ENCODE measurements at places on chromosomes 1 and 21.

DNA sequence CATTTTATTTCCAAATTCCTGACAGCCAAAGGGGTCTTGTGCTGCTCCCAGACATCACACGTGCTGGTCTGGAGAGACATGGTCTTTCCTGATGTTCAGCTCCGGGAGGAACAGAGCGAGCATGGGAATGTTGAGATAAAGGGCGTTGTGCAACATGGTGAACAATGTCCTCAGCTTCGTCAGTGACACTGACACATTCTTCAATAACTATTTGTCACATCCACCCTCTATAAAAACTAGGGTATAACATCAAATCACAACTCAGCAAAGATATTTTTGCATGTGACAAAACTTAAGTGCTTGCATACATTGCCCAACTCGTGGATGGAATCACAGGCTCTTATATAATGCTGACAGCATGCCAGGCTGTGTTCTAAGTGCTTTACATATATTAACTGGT lies 42.4 kb upstream of the GRHL3 start:
- DNase-seq: no peak

DNA sequence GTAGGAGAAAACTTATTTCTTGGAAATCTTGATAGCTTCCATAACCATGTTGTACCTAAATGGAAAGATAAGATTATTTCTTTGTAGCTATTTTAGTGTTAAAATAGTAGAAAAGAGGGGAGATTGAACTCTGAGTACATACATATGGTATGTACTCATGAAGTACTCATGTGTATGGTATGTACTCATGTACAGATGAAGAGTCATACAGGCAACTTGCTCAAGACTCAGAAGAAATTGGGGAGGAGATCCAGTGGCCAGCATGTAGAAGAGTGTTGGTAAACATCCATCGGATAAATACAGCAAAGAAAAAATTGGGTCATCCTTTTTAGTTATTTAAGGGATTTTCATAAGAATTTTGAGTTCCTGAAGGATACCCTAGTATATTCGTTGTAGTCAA lies 29.0 kb downstream of the MDM4 start:
- DNase-seq: no peak

- no peak for DNase-seq
Observed at GRCh38 chr1:51861669-51862068, 16.9 kb downstream of the NRDC start.

DNA sequence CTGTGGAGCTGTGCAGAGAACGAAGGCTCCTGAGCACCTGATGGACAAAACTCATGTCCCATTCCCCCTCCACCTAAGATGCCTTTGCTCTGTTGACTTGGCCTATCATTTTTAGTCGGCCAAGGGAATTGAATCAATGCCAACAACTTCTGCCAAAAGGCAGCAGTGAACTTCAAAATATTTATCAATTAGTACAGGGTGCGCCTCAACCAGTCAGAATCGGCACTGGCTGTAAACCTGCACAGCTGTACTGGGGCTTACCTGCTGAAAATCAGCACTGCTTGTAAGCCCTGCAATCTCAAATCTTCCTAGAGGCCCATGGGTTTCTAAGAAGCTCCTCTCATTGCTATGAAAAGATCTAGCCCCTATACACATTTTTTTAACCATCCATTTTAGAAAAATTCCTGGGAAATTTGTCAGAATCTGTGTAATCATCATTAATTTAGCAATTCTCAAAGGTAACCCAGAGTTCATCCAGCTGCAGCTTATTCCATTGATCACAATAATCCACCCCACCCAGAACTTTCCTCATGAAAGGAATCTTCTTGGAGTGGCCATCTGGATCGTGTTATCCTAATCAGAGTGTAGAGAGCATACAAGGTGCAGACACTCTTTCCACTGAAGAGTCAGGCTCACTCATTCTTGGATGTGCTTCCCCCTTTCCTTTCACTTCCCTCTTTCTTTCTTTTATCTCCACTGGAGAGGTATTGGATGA lies 40.2 kb downstream of the ADAMTS1 start:
- no peak for DNase-seq

- DNase-seq: no peak
Observed at GRCh38 chr1:50527249-50527986, 104.2 kb upstream of the DMRTA2 start.

GRCh38 chr1:214581785-214582184 lies 21.2 kb upstream of the CENPF start:
- DNase-seq: no peak

GRCh38 chr1:172176206-172176605 lies 244.3 kb upstream of the C1orf105 start:
- no peak for DNase-seq

DNA sequence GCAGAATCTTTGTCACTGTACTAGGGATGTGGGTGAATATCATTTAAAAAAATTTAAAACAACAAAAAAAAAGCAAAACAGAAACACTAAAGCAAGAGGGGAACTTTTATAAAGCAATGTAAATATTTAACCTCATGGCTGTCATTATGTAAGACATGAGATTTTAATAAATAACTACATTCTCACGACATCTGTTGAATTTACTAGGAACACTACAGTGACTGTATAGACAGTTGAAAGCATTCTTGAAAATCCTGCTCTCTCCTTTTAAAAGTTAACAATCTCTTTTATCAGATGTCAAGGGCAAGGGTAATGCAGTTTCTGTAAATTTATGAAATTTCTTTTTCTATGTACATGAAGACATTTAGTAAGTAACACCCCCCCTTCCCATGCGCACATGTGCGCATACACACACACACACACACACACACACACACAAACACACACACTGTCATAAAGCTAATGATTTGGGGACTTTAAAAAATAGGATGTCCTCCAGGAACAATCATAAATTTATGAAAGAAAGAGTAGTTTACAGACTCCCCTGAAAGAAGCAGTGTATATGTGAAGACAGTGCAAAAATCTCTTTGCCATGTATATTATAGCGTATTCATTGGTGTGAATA lies 51.7 kb downstream of the PROX1 start:
- no peak for DNase-seq

DNA sequence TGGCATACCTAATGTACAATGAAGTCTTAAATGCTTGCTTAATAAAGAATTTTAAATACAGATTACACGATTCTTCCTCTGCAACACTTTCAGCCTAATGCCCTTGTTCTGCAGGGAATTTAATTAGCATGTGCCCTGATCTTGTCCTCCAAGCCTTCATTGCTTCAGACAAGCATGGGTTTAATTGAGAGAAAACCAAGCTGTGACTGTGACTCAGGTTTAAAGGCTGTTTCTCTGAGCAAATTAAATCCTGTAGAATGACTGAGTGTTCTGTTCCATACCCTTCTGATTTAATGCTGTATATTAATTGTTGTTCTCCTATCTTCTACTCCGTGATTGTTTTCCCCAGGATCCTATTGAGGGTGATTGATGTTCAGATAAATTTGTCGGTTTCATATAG lies 269.0 kb upstream of the PRMT6 start:
- no peak for DNase-seq

DNA sequence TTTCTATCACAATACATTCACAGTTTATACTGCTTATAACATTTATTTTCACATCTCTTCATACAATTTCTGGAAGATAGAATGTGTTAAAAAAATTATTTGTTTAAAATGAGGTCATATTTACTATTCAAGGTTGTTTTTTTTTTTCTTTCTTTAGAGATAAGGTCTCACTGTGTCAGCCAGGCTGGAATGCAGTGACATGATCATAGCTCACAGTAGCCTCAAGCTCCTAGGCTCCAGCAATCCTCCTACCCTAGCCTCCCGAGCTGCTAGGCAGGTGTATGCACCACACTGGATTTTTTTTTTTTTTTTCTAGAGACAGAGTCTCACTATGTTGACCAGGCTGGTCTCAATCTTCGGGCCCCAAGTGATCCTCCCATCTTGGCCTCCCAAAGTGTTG lies 19.0 kb upstream of the RNF11 start:
- no peak for DNase-seq

GRCh38 chr1:12460911-12461621 lies 156.9 kb downstream of the DHRS3 start:
- DNase-seq: no peak

- no peak for DNase-seq
Observed at GRCh38 chr1:15120251-15120945, 33.1 kb upstream of the TMEM51 start.

GRCh38 chr1:202752774-202753173 lies 42.5 kb upstream of the SYT2 start:
- no peak for DNase-seq

DNA sequence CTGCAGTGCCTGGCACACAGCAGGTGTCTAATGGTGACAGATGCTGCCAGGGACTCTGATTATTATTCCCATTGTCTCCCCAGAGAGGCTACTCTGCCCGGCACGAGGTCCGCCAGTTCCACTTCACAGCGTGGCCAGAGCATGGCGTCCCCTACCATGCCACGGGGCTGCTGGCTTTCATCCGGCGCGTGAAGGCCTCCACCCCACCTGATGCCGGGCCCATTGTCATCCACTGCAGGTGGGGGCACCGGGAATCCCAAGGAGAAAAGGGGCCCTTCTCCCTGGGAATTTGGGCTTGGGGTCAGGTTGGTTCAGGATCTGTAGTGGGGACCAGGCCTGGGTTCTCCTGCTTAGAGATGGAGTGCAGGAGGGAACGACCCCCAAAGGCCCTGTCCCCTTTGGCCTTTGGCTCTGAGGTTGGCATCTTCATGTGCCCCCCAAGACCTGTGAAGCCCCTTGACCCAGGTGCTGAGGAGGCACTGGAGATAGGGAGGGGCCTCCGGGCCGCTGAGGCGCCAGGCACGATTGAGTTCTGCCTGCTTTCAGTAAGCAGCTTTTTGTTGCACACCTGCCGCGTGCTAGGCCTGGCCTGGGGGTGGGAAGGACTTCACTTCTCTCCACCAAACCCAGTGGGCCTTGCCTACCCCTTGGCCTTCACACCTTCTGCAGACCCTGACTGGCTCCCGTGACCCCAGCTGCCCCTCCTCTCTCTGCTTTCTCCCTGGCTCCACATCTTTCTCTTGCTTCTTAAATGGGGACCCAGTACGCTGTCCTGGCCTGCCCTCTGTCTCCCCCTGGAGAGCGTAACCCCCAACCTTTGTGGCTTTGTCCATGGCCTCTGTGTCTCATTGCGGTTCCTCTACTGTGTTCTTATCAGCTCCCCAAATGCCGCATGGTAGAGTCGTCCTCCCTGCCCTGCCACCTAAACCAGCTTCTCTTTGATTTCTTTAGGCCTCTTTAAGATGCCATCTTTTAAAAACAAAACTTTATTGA lies 76.4 kb downstream of the PTPRU start:
- DNase-seq: no peak

DNA sequence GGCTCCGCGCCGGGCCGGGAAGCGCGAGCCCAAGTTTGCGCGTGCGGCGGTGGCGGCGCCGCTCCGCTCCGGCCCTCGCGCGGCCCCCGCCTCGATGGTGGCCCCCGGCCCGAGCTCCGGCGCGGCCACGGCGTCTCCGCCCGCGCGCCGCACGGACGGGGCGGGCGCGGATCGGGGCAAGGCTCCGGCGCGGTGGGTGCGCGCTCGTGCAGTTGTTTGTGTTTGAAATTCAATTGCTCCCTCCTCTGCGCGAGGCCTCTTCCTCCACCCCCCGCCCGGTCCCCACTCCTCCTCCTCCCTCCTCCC lies at the start of gene HDGF:
HDGF (minus strand) TSS at position 225 of the 306 bp plus-strand sequence. CDS start 246 bp downstream, outside the sequence.
- DNase-seq: no peak

DNA sequence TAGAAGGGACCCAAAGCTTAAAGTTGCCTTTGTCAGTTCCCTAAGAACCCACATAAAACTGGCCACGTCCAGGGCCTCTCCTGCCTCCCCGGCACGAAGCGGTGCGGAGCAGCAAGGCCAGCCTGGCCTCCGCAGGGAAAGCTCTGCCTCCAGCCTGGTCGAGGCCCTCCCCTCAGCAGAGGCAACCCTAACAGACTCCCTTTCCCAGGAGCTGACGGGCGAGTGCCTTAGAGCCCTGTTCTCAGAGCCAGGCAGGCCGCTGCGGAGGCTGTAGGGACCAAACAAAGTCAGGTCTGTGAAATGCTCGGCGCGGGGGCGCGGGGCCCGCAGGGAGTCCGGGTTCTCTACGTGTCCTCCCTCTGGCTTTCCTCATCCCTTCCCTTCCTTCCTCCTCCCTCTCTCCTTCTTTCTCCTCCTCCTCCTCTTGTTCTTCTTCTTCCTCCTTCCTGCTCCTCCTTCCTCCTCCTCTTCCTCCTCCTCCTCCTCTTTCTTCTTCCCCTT lies 40.7 kb downstream of the RIPK4 start:
- no peak for DNase-seq

- DNase-seq: no peak
Observed at GRCh38 chr1:4745560-4745959, 91.2 kb downstream of the AJAP1 start.

GRCh38 chr1:10639011-10639774 lies 157.3 kb downstream of the CASZ1 start:
- DNase-seq: no peak

GRCh38 chr1:174858301-174858700 lies 141.4 kb upstream of the CACYBP start:
- no peak for DNase-seq

- DNase-seq: no peak
Observed at GRCh38 chr1:226611301-226611700, 62.7 kb downstream of the STUM start.

DNA sequence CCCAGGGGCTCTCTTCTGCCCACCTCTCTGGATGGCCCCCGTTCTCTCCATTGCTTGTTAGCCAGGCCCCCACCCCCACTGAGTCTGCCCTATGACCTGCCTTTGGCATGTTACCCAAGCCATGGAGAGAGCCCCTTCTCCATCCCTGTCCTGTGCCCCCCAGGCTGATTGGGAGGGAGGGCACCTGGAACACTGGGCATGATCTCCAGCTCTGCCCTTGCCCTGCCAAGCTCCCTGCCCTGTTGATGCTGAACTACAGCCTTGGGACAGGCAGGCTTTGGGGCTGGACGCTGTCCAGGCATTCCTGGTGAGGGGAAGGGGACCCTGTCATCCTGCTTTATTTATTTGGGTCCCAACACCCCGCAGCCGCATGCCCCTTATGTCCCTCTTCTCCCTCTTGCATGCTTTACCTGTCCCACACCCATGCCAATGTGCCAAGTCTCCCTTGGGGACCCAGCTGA lies 10.7 kb downstream of the TRIM46 start:
- no peak for DNase-seq

DNA sequence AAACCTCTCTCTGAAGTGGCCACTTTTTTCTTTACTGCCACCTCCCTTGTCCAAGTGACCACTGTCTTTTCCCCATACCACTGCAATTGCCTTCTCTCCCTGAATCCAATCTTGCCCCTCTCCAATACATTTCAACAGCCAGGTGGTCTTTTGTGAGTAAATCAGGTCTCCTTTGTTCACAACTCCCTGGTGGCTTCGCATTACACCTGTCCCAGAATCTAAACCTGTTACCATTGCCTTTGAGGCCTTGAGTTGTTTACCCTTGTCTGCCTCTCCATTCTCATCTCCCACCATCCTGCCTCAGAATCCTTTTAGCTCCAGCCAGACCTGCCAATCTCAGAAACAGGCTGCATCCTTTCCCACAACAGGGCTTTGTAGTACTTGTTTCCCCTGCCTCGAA lies 21.8 kb upstream of the DYNLT5 start:
- no peak for DNase-seq

- no peak for DNase-seq
Observed at GRCh38 chr1:58976294-58976693, 192.4 kb upstream of the JUN start.

Measured in activated T-helper 1 cell treated with anti-CD3 and anti-CD28 coated beads, Interleukin-2, amount 50 U/mL, for 16 hours (primary cell).